ENCODE measurements at places on chromosomes 7 and 10.
A peak's percentile ranks its signal among the peaks of the same experiment; 100 is the strongest.

DNA sequence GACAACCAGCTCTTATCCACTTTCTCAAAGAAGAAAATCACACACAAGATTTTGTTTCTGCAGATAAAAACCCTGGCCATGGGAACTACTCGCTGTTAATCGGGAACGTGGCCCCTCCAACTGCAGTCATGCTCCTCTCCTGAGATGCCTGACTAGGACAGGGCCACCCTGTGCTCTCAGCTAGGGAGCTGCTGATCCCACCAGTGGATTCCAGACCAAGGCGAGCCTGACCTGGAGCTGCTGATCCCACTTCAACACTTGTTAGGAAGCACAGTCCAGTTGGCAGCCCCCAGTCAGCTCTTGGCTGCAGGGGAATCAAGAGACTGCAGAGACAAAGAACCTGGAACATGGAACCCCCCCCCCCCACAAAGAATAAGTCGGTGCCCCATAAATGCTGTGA, 474.3 kb upstream of the MGMT start:
- DNase-seq: no peak

DNA sequence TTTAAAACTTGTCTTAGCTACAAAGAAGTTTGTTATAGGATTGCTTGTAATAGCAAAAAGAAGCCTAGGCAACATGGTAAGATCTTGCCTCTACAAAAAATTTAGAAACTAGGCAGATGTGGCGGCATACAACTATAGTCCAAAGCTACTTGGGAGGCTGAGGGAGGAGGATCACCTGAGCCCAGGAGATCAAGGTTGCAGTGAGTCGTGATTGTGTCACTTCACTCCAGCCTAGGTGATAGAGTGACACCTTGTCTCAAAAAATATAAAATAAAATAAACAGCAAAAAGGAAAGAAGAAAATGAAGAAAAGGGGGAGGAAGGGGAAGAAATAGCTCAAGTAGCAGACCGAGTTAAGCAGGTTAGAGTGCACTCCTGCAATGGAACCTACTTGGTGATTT, 47.0 kb upstream of the MPP7 start:
- DNase-seq: no peak

DNA sequence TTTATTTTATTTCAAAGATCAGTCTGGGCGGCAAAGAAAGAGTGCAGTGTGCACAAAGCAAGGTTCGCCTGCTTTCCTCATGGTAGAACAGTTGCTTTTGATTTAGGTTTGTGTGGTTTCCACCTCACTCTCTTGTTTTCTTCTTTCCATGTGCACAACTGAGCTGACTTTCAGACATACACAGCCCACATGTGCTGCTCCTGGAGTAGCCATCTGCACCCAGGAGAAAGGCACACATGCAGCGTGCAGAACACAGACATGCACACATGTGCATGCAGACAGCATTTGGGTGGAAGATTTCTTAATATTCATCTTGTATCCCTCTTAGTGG, 302.1 kb downstream of the FZD1 start:
- DNase-seq: no peak

DNA sequence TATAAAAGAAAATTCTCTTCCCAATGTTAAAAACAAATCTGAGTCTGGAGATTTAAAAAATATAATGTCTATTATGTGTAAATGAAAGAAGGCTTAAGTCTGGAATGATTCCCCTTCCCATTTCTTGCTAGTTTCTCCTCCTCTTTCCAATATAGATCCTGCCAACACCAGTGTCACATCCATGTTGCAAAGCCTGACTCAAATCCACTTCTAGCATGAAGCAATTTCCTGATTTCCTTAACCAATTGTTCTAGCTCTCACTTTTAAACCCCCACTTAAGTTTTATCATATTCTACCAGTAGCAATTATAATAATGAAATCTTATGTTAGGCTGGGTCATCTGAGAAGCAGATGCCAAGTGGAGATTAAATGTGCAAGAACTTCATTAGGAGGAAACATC, 100.1 kb upstream of the SEC61G start:
- DNase-seq: no peak

GRCh38 chr10:86681047-86681446, 12.7 kb downstream of the LDB3 start:
- DNase-seq: no peak

DNA sequence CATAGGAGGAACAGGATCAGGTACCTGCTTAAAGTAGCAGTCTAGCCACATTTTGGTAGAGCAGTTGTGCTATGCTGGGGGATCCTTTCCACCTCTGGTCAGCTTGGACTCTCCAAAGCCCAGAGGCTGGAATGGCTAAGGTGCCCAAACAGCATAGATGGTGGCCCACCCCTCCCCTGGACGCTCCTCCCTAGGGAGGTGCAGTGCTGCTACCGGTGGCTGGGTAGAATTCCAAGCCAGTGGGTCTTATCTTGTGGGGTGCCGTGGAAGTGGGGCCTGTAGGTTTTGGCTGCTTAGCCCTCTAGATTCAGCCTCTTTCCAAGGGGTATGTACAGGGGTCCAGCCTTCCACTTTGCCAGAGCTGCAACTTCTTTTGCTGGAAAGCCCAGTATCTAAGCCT, 44.0 kb downstream of the RUNDC3B start:
- DNase-seq: no peak

GRCh38 chr7:148319316-148319808, 271.2 kb upstream of the C7orf33 start:
- DNase-seq: no peak

DNA sequence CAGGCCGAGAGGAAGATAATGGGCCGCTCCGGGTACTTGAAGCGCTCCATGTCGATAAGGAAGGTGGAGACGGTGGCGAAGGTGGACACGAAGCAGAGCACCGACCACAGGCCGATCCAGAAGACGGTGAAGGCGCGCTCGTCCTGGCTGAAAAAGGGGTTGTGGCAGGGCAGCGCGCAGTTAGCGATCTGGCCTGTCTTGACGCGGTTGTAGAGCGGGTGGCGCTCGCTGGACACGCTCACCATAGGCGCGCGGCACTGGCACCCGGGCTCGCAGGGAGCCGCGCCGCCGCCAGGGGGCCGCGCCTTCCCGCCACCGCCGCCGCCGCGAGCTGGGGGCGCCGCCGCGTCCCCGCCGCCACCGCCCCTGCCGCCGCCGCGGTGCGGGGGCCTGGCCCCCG, 1.6 kb downstream of the FZD8 start:
- DNase-seq: peak; percentile 24

- no peak for DNase-seq
These were observed 84.4 kb upstream of the BET1 start for GRCh38 chr7:94088560-94088959.

GRCh38 chr7:69260023-69260422, 338.3 kb upstream of the AUTS2 start:
- DNase-seq: no peak

GRCh38 chr7:98613601-98614425, 3.3 kb upstream of the NPTX2 start:
- DNase-seq: no peak

- DNase-seq: no peak
These were observed 110.3 kb upstream of the STEAP1B start for GRCh38 chr7:22610263-22610662.

- DNase-seq: no peak
These were observed 335.8 kb downstream of the PRPF18 start for GRCh38 chr10:13922586-13922985.

DNA sequence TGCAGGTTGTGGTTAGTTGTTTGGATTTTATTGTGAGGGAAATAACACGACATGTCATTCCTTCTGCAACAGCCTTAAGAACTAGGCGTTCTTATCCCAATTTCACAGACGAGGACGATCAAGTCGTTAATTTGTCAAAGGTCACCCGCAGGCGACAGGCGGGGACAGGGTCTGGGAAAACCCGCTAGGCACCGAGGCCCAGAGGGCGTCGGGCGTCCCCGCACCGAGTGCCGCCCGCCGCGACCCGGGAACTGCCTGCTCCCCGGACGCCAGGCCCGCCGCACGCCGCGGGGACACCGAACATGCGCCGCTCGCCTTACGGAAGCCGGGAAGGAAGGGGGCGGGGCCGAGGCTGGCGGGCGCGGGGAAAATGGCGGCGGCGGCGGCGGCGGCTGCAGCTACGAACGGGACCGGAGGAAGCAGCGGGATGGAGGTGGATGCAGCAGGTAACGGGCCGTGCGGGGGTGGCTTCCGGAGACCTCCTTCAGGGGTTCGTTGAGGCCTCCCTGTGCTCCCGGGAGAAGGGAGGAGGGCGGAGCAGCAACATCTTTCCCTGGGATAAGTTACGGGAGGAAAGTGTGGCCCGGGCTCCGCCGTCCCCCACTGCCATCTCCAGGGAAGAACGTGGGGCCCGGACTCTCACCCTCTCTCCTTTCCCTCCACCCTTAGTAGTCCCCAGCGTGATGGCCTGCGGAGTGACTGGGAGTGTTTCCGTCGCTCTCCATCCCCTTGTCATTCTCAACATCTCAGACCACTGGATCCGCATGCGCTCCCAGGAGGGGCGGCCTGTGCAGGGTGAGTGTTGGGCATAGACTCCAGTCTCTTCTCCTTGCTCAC, at the start of gene COPS6:
Gene COPS6, plus strand, starts transcription at position 349 of the 837 bp plus-strand sequence. Its CDS starts 22 bp downstream, at position 371.
- DNase-seq: peak; percentile 88

DNA sequence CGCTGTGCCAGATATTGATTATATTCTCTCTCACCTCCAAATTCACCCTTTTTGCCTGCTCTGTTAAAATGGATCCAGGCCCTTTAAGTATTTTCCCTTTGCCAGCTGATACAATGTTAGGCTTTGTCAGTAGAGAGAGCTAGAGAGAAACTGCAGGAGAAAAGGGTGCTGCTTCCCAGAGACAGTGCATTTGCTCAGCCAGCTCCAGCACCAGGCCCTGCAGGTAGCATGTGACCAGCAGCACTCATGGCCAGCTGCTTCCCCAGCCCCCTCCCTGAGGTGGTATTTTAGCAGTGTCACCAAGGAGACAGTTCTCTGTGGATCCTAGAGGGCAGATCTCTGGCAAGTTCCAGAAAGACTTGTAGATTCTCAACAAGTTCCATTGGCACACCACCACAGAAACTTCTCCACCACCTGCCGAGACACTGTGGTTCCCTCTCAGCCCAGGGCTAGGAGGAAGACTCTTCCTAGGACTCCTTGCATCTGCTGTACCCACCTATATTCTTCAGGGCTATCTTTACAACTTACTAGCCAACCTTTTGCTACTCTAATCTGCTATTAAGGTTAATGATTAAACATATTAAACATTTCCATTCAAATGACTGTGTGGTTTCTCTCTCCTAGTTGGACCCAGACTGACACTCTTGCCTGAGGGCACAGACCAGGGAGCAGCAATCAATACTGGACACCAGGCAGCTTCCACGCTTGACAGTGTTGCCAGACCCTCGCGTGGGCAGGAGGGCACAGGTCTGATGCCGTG, 35.6 kb upstream of the ADAM12 start:
- DNase-seq: no peak

GRCh38 chr7:144835155-144835611, 670 bp downstream of the TPK1 start:
- peak; percentile 56 for DNase-seq

DNA sequence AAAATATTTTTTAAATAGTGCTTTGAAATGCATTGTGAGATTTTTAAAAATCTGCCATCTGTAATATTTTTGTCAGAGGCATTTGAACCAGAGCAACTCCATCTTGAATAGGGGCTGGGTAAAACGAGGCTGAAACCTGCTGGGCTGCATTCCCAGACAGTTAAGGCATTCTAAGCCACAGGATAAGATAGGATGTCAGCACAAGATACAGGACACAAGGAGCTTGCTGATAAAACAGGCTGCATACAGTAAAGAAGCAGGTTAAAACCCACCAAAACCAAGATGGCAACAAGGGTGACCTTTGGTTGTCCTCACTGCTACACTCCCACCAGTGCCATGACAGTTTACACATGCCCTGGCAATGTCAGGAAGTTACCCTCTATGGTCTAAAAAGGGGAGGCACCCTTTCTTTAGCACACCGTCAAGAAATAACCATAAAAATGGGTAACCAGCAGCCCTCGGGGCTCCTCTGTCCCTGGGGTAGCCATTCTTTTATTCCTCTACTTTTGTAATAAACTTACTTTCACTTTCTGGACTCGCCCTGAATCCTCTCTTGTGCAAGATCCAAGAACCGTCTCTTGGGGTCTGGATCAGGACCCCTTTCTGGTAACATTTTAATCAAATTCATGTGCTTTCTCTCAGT, 273.7 kb downstream of the SEMA3D start:
- DNase-seq: no peak

DNA sequence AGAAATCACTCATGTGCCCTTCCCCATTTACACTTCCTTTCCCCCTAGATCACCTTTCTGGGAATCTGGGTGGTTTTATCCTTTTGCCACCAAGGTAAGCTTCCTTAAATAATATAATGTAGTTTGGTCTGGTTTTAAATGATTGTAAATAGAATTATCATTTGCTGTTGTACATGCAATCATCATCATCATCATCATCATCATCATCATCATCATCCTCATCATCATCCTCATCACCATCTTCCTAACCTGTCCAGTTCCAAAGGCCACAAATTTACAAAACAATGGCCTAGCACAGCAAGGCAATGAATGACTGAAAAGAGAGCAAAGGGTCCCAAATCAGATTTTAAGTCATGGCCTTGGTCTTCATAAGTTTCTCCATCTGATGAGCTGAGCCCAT, 329.7 kb downstream of the PLXNA4 start:
- DNase-seq: no peak

DNA sequence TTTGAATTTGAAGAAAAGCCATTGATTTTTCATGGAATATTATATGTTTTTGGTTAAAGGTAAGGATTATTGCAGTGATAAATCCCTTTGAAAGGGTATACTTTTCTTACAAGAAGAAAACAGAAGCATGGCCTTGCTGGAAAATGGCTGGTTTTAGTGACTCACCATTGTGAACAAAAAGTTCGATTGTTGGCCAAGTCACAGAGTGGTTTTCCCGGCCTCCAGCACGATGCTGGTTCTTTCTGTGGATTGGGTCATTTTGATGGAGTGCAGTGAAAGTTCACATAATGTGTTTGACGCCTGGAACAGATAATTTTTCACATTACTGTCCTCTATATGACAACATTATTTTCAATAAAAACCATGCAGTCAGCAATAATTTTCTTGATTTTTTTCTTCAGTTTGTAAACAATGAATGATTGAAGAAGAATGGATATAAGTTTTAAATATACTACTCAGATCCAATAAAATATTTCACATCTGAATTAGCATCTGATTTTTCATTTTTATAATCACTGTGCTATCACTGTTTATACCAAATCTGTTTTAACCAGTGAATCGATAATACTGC, 60.9 kb downstream of the RBM20 start:
- no peak for DNase-seq

GRCh38 chr7:47557694-47558670, 23.9 kb downstream of the TNS3 start:
- no peak for DNase-seq

- DNase-seq: peak; percentile 1
These were observed 19.6 kb downstream of the WIPF3 start for GRCh38 chr7:29825775-29826529.

DNA sequence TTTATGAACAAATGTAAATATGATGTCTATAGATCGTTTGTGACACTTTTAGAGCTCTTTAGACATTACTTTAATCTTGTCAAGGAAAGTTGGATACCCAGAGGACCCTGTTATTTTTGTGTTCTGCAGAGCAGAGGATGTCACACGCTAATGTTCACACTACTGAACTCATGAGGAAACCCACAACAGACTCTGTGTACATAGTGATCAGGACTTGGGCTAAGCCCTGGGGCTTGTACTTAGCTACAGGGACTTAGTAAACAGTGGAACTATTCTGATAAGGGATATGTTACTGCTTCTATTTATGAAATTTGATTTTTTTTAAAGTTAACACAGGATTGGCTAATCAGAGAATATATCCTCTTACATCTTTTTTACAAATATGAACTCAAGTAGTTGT, 36.1 kb upstream of the ZNF518A start:
- no peak for DNase-seq

All from CD4-positive, alpha-beta T cell treated with Interleukin-17A for 1 hour (primary cell).